Smooth muscle cell of the brain vasculature (primary cell): ENCODE measurements at places on chromosomes 12 and 14.

GRCh38 chr14:30355431-30355913, 203.5 kb upstream of the G2E3 start:
- DNase-seq, result no peak

DNA sequence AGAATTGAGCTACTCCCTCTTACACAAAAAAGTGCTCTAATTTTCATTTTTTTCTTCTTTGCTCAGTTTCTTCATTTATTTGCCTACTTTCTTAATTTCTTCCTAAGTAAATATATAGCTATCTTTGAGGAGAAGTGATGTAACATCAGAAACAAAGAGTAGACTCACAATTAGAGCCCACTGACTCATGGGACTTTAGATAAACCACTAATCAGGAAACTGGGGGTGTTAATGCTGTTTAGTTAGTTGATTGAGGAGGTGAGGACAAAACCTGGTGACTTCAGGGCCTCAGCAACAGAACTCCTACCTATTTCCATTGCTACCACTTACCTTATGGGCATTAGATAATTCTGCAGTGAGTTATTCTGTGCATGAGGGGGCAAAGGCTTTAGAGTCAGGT, 151.7 kb downstream of the MON2 start:
- no peak for DNase-seq

DNA sequence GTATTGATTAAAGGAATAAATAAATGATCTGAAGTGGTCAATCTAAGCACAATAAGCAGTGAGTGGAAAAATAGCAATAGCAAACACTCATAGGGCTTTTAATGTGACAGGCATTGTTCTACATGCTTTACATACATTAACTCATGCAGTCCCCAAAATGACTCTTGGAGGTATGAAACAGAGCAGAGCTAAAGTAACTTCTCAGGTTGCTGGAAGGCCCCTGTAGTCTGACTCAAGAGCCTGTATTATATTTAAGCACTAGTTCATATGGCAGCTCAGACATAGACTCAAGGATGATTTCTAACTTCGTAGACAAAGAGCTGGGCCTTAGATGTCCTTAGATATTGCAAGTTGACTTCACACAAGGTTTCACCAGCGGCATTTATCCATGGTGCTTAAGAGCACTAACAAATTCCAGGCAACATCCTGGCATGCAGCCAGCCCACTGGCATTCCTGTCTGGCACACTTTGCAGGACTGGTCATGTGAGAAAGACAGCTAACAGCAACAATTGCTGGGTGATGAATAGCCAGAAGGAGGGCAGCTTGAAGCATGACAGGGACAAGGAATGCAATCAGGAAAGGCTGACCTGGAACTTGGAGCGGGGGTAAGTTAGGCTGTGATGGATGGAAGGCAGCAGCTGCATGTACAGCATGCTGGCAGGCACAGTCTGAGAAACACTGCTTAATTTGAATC, 22.9 kb upstream of the KTN1 start:
- DNase-seq, result peak; percentile 57

DNA sequence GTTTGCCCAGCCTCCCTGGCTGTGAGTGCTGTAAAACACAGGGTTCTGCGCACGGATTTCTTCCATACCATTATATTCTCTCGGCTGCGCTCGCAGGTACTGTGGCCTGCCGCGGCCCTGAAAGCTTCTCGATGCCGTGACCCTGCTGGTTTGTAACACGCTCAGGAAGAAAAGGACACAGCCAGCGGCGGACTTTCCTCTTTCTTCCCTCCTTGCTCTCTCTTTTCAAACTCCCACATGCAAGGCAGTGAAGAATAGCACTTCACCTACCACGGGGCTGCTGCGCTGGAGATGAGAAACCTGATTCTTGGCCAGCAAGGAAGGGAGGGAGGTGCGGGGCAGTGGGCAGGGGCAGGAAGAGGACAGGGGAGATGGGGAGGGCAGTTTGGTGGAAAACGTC, 130.2 kb downstream of the RBM19 start:
- no peak for DNase-seq

DNA sequence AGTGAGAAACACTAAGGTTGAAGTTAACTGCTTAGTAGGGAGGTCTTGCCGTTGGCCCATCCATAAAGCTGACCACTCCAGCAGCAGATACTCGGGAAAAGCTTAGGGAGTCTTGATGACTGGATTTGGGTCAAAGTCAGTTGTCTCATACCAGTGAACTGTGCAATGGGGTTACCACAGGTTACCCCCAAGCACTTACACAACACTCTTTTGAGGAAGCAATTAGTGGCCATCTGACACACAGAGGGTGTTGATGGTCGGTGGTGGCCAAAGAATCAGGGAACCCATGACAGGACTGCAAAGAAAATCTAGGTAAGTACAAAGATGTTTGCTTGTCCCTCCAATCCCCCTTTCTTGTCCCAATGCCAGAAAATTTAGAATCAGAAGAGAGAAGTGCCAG, 410.2 kb downstream of the APAF1 start:
- no peak for DNase-seq

- DNase-seq, result no peak
Measured at GRCh38 chr14:84421621-84422020, 1108.3 kb upstream of the FLRT2 start.

DNA sequence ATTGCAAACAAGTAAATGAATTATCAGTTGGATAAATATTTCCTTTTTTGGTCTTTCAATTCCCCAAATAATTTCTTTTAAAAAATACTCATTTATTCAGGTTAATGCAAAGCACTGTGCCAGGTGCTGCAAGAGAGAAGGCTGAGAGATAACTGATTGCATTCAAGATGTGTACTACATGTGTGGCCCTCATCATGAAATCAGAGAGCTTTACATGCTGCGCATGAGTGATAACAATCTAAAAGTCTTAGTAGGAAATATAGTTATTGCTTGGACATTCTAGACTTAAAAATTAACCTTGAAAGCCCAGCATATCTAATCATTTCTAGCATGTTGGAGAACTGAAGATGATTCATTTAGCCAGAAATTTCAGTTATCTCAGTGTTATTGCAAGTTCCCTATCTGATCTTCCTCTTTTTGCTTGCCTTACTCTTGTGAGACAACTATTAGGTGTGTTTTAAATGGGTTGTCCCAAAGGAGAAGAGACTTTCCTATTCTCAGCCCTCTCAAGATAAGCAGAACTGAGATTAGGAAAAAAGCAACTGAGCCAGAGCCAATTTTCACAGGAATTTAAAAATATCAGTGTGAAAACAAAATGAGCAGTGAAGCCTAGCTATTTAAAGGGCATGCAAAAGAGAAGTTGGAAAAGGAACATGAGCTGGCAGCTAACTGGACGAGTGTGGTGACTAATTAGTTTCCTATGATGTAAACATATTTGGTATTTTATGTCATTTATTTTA, 60.9 kb downstream of the PLEKHA5 start:
- DNase-seq, result no peak

- no peak for DNase-seq
Measured at GRCh38 chr14:105005329-105005928, 15.5 kb downstream of the CDCA4 start.

DNA sequence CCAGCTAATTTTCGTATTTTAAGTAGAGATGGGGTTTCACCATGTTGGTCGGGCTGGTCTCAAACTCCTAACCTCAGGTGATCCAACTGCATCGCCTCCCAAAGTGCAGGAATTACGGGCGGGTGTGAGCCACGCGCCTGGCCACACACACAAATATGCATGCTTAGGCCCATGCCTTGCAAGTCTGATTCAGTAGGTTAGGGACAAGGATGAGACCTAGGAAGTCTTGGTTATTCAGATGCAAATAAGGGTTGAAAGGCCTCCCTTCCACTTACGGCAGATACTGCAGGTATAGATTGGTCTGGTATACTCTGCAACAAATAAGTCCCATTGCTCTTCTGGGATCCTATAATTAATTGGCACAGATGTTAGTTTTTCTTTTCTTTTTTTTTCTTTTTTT, 32.9 kb downstream of the TXNRD1 start:
- no peak for DNase-seq

- DNase-seq, result no peak
Measured at GRCh38 chr12:51868821-51869495, 18.9 kb upstream of the ANKRD33 start.

DNA sequence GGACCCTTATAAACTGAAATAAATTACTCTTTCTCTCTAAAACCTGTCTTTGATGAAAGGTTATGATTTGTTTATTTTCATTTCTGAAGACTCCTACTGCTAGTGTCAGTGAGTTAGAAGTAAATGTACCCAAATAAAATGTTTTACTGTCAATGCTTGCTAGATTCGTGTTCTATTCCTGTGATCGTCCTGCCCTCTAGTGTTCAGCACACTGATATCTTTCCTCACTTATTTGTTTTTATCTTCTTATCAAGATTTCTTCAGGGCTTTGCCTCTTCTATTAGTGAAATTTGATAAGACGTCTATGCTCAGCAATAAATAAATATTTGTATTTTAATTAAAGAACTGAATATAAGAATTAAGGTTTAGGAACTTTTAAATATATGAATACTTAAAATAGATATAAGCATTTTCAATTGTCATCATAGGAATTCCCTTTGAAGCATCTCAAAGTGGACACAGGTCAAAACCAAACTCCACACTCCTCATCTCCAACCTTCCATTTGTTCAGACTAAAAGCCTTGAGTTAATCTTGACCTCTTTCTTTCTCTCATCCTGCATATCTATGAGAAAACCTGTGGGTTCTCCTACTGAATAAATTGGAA, 75.8 kb downstream of the C12orf50 start:
- DNase-seq, result peak; percentile 44

GRCh38 chr14:74962493-74962892, 7.1 kb upstream of the PGF start:
- DNase-seq, result no peak

GRCh38 chr12:100987552-100988521, 193.3 kb downstream of the ANO4 start:
- DNase-seq, result no peak

DNA sequence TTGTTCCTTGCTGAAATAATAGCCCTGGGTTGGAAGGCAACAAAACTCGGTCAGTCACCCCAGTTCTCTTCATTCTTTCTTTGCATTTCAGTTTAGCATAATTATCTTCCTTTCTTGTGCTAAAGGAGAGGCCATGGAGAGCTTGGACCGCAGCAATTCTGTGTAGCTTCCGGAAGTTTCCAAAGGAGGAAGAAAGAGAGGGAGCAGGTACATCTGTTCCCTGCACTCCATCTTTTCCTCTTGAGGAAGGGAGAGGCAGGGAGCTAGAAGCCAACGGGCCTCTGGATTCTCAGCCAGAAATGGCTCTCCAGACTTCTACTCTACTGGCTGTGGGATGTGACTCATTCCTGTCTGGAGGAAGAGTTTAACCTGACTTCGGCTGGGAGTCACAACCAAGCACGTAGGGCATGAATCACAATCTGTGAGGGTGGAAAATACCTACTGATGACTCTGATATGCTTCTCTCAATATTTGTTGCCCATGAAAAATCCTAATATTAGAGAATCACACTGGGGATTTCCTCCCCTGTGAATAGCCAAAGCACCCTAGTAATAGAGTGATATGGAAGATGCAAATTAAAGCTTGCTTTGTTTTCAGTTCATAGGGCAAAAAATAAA, 17.0 kb downstream of the ANO6 start:
- DNase-seq, result no peak

- DNase-seq, result no peak
Measured at GRCh38 chr14:66539034-66539433, 31.1 kb downstream of the GPHN start.
